Activated gamma-delta T cell treated with anti-CD3 and anti-CD28 coated beads, Interleukin-2, amount 50 U/mL, for 16 hours (primary cell): ENCODE measurements at places on chromosomes 16 and 17.

GRCh38 chr16:89135166-89135565 lies 36.4 kb upstream of the CDH15 start:
- DNase-seq, result no peak

DNA sequence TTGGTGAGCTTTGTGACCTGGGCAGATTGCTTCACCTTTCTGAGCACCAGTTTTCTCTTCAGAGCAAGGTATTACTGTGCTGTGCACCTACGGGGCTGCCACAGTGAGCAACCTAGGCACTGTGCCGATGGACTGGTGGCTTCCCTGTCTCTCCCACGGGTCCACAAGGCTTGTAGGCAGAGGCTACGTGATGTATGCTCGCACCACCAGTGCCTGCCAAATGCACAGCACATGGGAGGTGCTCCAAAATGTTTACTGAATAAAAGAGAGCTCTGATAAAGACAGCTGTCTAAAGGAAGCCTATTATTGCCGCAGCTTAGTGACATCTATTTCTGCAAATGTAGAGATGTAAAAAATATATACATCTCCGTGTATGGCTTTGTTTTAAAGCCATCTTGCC lies 139.2 kb downstream of the CDK5R1 start:
- no peak for DNase-seq

DNA sequence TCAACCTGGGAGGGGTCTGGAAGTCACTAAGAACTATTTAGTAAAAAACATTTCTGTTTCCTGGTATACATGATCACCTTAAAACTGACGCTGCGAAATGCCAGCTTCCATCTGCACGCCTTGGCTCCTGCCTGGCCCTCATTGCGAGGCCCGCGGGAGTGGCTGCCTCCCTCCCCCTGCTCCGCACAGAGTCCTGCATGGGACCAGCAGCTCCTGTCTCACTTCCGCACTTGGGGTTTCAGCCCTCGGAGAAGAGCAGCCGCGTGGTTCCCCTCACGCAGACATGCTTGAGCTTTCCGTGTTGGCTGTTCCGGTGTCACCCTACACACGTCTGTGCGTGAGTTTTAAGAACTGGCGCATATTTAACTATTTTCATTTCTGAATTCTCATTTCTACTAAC lies 18.4 kb downstream of the MTHFSD start:
- DNase-seq, result no peak

GRCh38 chr17:6654841-6655731 lies 3.5 kb downstream of the C17orf100 start:
- DNase-seq, result no peak

DNA sequence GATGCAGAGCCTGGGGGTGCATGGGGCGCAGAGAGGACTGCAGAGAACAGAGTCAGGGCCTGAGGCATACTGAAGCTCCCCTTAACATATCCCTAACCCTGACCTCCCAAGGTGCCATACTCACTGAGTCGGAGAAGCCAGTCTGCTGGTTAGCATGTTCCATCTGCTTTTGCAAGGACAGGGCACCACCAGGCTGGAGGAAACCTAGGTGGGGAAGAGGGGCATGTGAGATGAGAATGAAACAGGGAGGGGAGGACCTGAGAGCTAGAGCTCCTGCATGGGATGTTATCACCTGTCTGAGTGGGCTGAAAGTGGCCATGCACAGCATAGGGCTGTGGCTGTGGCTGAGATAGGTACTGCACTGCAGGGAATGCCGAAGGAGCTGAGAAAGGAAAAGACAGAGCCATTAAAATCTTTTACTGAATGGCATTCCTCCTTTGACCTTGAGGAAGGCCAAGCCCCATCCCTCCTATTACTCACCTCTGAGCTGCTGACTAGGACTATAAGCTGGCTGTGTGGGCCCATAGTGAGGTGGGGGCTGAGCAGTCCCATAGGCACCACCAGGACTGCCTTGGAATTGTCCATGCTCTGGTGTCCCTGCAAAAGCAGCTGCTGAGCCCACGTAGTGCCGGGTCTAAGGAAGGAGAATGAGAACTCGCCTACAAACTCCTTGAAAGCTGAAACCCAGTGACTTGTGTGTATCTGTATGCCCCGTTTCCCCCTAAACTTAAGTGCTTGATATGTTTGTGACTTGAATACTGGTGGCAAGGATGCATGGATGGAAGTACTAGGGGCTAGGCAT lies 1.9 kb downstream of the GPS2 start:
- no peak for DNase-seq

GRCh38 chr17:38960402-38960801 lies 6.8 kb downstream of the FBXO47 start:
- DNase-seq, result no peak

GRCh38 chr17:15341385-15341849 lies at the start of gene TEKT3:
TEKT3 (minus strand) TSS chr17:15341597; CDS start chr17:15331585, 10,012 bp downstream.
- DNase-seq, result no peak
